ENCODE measurements at places on chromosomes 7 and 10. TPM values are rescaled to one million over a fixed set of nuclear protein-coding genes. Genes with fewer than 3 reads are reported as not detected.

GRCh38 chr10:59234194-59234593 lies 57.8 kb downstream of the PHYHIPL start:
- H3K27ac ChIP-seq: no peak overlapping the region
- no peak overlapping the region for H3K4me3 ChIP-seq
- no peak for DNase-seq
- no peaks in the 10 kb centered on the region for H3K36me3 ChIP-seq

- no peaks in the 10 kb centered on the region for H3K4me1 ChIP-seq
- no peaks in the 10 kb centered on the region for H3K27me3 ChIP-seq
Observed at GRCh38 chr10:18616337-18616736, 35.0 kb downstream of the NSUN6 start.

GRCh38 chr7:135180122-135180521 lies 9.6 kb upstream of the CYREN start:
- H3K27ac ChIP-seq: no peak overlapping the region
- H3K36me3 ChIP-seq: no peaks in the 10 kb centered on the region
- no peak overlapping the region for H3K4me3 ChIP-seq
- DNase-seq: no peak
- no peaks in the 10 kb centered on the region for H3K27me3 ChIP-seq
- H3K4me1 ChIP-seq: no peaks in the 10 kb centered on the region

- DNase-seq: no peak
- H3K27ac ChIP-seq: no peak overlapping the region
- H3K4me3 ChIP-seq: no peak overlapping the region
- H3K4me1 ChIP-seq: no peaks in the 10 kb centered on the region
- H3K27me3 ChIP-seq: no peaks in the 10 kb centered on the region
Observed at GRCh38 chr7:113636727-113637421, 281.9 kb downstream of the PPP1R3A start.

DNA sequence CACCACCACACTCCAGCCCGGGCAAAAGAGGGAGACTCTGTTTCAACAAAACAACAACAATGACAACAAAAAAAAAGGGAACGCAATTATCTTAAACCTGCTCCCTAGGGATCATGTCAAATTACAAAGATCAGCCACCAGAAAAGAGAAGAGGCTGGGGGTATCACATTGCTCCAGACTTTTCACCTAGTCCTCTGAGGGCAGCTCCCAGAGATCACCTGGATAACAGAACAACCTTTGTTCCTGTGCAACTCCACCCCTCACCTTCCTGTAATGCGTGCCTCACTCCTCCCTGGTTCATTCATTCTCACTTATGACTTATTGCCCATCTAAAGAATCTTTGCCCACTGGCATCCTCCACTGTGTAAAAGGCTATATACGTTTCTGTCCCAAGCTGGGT lies 31.8 kb downstream of the SVOPL start:
- DNase-seq: no peak
- H3K27ac ChIP-seq: no peak overlapping the region
- H3K36me3 ChIP-seq: no peaks in the 10 kb centered on the region
- H3K27me3 ChIP-seq: no peaks in the 10 kb centered on the region
- H3K4me1 ChIP-seq: no peaks in the 10 kb centered on the region

GPNMB gene
- total RNA-seq: 7.2 TPM

DENND2A gene
- not detected for total RNA-seq

DNA sequence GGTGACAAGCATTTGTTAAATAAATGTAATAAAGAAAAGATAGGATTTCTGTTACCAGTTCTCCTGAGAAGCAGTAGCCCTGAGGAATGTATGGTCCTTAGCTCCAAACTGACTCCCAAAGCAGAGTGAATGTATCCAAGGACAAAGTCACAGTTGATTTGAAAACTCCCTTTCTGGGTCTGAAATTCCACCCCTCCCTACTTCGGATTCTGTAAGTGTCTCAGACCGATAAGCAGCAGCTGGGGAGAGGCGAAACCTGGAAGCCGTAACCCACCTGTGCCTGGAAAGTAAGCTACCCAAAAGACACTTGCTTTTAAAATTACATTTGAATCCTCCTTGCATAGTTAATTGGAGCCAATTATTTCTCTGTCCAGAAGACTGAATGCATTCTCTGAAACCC lies 122.9 kb upstream of the FRMD4A start:
- no peaks in the 10 kb centered on the region for H3K4me1 ChIP-seq
- H3K36me3 ChIP-seq: no peaks in the 10 kb centered on the region
- H3K27me3 ChIP-seq: no peaks in the 10 kb centered on the region
- H3K4me3 ChIP-seq: no peak overlapping the region

DNA sequence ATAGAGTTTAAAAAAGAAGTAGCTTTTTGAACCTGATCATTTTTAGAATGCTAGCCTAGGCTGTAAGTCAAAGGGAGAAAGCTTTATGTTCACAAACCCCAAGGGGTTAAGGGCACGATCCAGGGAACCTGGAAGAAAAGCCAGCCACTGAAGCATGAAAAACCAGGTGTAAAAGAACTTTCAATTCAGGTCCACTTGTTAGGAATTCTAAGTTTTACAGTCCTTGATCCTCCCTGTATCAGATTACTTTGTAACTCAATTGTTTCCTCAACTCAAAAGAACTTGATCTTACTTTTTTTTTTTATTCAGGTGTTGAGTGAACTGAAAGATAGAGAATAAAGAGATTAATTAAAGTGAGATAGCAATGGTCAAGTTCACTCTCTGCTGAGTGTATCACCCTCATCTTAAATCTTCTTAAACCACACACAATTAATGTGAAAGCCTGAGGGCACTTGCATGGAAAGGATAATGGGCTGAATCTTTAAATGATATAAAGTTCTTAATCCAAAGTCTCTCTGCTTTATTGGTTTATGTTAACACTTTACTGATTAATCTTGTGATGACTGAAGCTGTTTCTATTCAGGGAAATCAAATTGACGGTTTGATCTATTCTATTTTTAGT lies 672.2 kb upstream of the LRRN3 start:
- no peaks in the 10 kb centered on the region for H3K36me3 ChIP-seq
- H3K27me3 ChIP-seq: no peaks in the 10 kb centered on the region
- H3K4me1 ChIP-seq: no peaks in the 10 kb centered on the region
- no peak for DNase-seq
- H3K4me3 ChIP-seq: no peak overlapping the region
- H3K27ac ChIP-seq: no peak overlapping the region

PANK1 gene
- total RNA-seq: 3.7 TPM

GRCh38 chr7:150956395-150957132 lies 21.6 kb downstream of the KCNH2 start:
- peak overlapping the region; percentile 69 for H3K27ac ChIP-seq
- no peaks in the 10 kb centered on the region for H3K36me3 ChIP-seq
- H3K27me3 ChIP-seq: peaks cover 7% of the 10 kb centered on the region
- no peak for DNase-seq
- H3K4me1 ChIP-seq: no peaks in the 10 kb centered on the region
- H3K4me3 ChIP-seq: no peak overlapping the region

GRCh38 chr7:27203964-27204594 lies 4.2 kb upstream of the HOXA13 start:
- H3K27me3 ChIP-seq: peaks cover 82% of the 10 kb centered on the region
- no peak overlapping the region for H3K27ac ChIP-seq
- H3K36me3 ChIP-seq: no peaks in the 10 kb centered on the region
- peaks cover 23% of the 10 kb centered on the region for H3K4me1 ChIP-seq

IRF5 gene
- 7.1 TPM for total RNA-seq

GRCh38 chr7:151059367-151060112 lies at the start of gene SLC4A2:
Gene SLC4A2 (plus strand): TSS chr7:151059589. CDS start chr7:151061988, 2,399 bp downstream.
- peak within 1 kb of the TSS; percentile 94 for H3K4me3 ChIP-seq
- peaks cover 36% of the 10 kb centered on the region for H3K4me1 ChIP-seq
- DNase-seq: peak; percentile 73
- no peaks in the 10 kb centered on the region for H3K27me3 ChIP-seq
- H3K36me3 ChIP-seq: peaks cover 2% of the 10 kb centered on the region

DNA sequence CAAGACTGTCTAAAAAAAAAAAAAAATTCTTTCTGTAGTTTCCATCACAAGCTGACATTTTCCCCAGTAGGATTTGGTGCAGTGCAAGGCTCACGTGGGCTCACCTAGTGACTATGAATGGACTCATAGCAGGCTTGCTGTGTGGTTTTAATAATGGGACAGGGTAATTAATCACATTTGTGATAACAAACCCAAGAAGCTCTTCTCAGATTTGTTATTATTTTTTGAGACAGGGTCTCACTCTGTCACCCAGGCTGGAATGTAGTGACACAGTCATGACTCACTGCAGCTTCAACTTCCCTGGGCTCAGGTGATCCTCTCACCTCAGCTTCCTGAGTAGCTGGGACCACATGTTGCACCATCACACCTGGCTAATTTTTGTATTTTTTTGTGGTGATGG lies 40.0 kb downstream of the NACAD start:
- no peak overlapping the region for H3K4me3 ChIP-seq
- DNase-seq: no peak
- peaks cover 31% of the 10 kb centered on the region for H3K4me1 ChIP-seq
- H3K36me3 ChIP-seq: peaks cover 46% of the 10 kb centered on the region

GRCh38 chr10:102994531-102995295 lies 76.6 kb downstream of the CNNM2 start:
- no peak overlapping the region for H3K27ac ChIP-seq
- H3K36me3 ChIP-seq: no peaks in the 10 kb centered on the region
- no peaks in the 10 kb centered on the region for H3K27me3 ChIP-seq
- peaks cover 12% of the 10 kb centered on the region for H3K4me1 ChIP-seq

- no peak overlapping the region for H3K4me3 ChIP-seq
- H3K27ac ChIP-seq: no peak overlapping the region
- no peaks in the 10 kb centered on the region for H3K36me3 ChIP-seq
- no peaks in the 10 kb centered on the region for H3K27me3 ChIP-seq
- no peak for DNase-seq
Observed at GRCh38 chr7:93238748-93239147, 6.6 kb downstream of the VPS50 start.

DNA sequence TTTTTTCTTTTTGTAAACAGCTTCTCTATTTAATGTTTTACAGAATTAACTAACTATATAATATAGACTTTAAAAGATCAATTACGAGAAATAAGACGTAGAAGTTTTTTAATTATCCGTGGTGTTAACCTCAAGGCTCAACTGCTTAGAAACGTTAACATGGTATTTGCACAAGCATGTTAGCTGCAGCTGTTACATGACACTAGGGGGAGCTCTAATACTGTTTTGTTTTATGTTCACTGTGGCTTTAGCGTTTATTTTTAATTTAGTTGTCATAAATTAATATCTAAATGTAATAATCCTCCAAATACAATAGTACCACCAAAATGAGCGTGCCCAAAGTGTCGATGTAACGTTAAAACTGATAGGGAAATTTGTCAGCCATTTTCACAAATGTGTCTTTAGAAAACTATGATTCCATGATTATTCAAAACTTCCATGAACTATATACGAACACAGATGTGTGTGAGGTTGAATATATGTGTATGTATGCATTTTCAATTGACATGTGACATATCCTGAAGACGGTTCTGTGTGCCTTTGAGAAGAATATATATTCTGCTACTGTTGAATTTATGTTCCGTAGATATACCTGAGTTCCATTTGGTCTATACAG lies 828.8 kb upstream of the MBL2 start:
- no peaks in the 10 kb centered on the region for H3K4me1 ChIP-seq
- H3K36me3 ChIP-seq: no peaks in the 10 kb centered on the region
- DNase-seq: no peak
- no peak overlapping the region for H3K27ac ChIP-seq
- no peak overlapping the region for H3K4me3 ChIP-seq

DNA sequence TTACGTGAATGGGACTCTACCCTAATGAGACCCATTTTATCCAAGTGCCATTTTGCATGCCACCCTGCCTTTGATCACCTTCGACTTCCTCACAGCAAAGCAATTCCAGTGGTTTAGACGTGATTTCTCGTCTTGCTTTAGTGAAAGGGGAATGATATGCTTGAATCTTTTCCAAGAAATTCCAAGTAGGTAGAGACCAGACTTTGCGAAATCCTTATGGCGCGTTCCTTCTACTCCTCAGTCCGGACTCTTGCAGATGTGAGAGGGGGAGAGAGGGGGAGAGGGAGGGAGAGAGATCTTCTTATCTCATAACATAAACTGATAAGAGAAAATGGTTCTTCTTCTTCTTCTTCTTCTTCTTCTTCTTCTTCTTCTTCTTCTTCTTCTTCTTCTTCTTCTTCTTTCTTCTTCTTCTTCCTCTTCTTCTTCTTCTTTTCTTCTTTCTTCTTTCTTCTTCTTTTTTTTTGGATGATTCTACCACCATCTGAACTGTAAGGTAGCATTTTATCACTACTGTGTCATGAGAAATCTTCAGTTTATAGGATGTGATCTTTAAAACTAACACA lies 883 bp downstream of the SPAG6 start:
- H3K4me3 ChIP-seq: no peak overlapping the region
- H3K27ac ChIP-seq: no peak overlapping the region
- peaks cover 50% of the 10 kb centered on the region for H3K27me3 ChIP-seq
- no peaks in the 10 kb centered on the region for H3K36me3 ChIP-seq
- peaks cover 3% of the 10 kb centered on the region for H3K4me1 ChIP-seq

GRCh38 chr7:121620953-121621606 lies 225.0 kb upstream of the FAM3C start:
- no peak for DNase-seq
- no peaks in the 10 kb centered on the region for H3K36me3 ChIP-seq
- H3K27me3 ChIP-seq: no peaks in the 10 kb centered on the region

DNA sequence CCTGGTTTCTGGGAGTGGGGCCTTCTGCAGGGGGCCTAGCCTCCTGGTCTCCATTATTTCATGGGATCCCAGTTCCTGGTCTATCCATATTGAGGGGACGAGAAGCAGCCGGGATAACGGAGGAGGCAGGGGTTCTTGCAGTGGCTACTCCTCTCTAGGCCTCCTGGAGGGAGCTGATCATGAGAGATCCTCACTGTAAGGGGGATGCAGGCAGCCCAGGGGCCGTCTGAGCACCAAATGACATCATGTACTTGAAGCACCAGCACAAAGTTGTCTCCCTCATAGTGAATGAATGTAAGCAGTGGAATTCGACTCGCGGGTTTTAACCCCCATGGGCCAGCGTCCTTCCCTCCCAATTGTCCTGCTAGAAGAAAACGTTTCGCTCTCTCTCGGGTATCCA lies 964 bp upstream of the ADCY1 start:
- no peaks in the 10 kb centered on the region for H3K4me1 ChIP-seq
- no peak for DNase-seq
- H3K27me3 ChIP-seq: no peaks in the 10 kb centered on the region

- peaks cover 59% of the 10 kb centered on the region for H3K4me1 ChIP-seq
- H3K27ac ChIP-seq: no peak overlapping the region
- DNase-seq: no peak
- no peaks in the 10 kb centered on the region for H3K27me3 ChIP-seq
- no peak overlapping the region for H3K4me3 ChIP-seq
Observed at GRCh38 chr7:50274361-50274760, 30.2 kb upstream of the IKZF1 start.

- H3K27ac ChIP-seq: no peak overlapping the region
- H3K27me3 ChIP-seq: no peaks in the 10 kb centered on the region
- no peaks in the 10 kb centered on the region for H3K36me3 ChIP-seq
- H3K4me3 ChIP-seq: no peak overlapping the region
- no peaks in the 10 kb centered on the region for H3K4me1 ChIP-seq
- DNase-seq: no peak
Observed at GRCh38 chr10:95196046-95196445, 2.0 kb downstream of the ACSM6 start.
